ENCODE measurements at places on chromosomes 4 and X.

DNA sequence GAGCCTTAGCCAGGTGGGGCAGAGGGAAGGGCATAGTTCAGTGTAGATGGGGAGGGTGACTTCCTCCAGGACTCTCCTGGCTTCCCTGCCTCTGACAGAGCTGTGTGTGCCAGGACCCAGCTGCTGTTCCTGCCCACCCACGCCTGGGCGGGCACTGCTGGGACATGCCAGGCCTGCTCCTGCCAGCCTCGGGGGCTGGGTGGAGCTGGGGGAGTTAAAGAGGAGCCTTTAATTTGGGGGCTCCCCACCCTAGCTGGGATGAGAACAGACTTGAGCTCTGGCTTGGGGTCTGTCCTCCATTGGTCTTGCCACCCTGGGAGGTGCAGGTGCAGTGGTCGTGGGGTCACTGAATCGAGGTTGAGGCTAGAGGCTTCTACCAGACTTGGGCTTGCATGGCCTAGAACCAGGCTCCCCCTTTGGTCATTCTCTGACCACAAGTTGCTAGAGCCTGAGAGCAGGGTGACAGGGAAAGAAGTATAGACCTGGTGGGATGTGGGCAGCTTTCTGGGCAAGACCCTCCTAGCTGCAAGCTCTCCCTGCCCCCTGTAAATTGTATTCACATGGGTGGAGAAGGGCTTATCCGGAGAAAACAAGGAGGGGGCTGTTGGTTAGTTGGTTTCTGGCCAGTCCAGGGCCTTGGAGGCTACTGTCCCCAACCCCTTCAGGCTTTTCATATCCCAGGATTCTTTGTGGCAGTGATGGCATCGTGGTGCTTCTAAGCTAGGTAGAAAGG, 5.7 kb downstream of the EFNB1 start:
- DNase-seq, result no peak

- DNase-seq, result no peak
Observed at GRCh38 chrX:103733017-103733416, 22.3 kb downstream of the TMEM31 start.

GRCh38 chr4:142832022-142832421, 14.1 kb downstream of the INPP4B start:
- DNase-seq, result no peak

DNA sequence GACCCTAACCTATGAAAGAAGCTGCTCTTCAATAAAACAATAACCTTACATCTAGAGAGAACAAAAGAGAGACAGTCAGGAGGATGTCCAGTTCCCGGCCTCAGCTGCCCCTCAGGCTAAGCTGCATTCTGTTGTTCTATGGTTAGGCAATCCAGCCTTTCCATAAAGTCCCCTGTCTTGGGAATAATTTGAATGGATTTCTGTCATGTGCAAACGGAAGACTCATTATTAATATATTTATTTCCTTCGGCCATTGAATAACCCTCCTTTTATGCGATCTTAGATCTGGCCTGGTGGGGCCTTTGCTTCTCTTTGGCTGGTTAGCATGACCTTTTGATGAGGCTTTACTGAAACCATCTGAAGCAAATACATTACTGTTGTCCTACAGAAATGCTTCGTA, 80.1 kb downstream of the ANKRD50 start:
- DNase-seq, result no peak

DNA sequence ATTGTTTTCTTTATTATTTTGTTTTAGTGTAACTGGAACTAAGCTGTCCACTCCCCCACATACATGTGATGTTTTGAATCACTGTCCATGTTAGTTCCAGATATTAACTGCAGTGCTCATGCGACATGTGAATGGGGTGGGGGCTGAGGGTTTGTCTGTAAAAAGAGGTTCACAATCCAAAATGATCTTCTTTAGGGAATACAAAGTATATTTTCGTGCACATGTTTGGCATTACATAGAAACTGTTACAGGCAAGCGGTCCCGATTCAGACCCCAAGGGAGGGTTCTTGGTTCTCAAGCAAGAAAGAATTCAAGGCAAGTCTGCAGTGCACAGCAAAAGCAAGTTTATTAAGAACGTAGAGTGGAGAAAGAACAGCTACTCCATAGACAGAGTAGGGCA, 296.5 kb upstream of the CLNK start:
- DNase-seq, result no peak

GRCh38 chr4:115119804-115120352, 6.5 kb upstream of the NDST4 start:
- no peak for DNase-seq
